ENCODE measurements at places on chromosomes 12 and 14.

DNA sequence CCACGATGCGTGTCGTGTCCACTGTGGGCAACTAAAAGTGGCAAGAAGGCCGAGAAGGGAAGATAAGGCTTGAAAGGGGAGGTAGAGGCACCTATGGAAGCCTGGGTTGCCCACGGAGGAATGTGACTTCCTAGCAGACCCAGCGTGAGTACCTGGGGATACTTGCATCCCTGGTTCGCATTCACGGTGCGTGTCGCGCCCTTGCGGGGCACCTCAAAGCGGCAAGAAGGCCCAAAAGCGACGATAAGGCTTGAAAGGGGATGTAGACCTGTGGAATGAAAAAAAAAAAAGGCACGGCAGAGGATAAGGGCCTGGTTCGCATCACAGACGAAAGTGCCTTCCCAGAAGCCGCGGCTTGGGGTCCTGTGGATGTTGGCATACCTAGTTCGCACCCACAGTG is 282.9 kb downstream of the ALG10 start:
- DNase-seq, result no peak

- DNase-seq, result no peak
Measured at GRCh38 chr12:99974146-99974545, 10.6 kb downstream of the ANKS1B start.

- no peak for DNase-seq
Measured at GRCh38 chr12:105980085-105980484, 158.7 kb downstream of the NUAK1 start.

DNA sequence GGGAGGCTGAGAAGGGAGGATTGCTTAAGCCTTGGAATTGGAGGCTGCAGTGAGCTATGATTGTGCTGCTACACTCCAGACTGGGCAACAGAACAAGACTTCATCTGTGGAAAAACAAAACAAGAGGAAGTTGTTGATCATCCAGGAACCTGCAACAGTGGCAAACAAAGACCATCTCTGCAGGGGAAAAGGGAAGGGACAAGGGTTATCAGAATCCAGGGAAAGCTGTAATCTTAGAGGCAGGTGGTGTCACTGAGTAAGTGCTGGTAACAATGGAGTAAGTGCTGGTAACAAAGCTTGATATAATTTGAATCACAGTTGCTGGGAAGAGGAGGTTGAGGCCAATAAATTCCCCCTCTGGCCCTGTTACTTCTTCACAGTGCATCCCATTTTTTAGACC is 27.5 kb upstream of the DCN start:
- DNase-seq, result no peak

GRCh38 chr14:75361751-75362433 is 65.9 kb upstream of the JDP2 start:
- no peak for DNase-seq

- DNase-seq, result no peak
Measured at GRCh38 chr12:132462788-132463187, 27.2 kb upstream of the FBRSL1 start.

- DNase-seq, result no peak
Measured at GRCh38 chr12:123057513-123058265, 77.2 kb downstream of the ARL6IP4 start.

DNA sequence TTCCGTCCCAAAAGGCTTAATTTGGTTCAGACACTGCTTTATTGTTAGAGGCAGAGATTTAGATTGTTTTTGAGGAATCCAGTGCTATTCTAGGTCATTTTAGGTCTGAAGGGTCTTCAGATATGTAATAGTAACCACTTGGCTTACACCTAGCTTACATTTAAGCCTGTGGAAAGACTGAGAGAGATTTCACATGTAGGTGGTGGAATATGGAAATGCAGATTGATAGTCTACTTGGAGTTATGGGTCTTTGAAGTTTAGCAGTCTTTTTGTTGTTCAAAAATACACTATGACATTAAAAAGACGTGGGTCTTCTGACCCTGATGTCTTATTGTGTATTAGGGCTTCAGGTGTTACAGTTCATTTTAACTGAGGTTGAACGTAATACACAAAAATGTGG is 51.4 kb upstream of the CCT2 start:
- no peak for DNase-seq

DNA sequence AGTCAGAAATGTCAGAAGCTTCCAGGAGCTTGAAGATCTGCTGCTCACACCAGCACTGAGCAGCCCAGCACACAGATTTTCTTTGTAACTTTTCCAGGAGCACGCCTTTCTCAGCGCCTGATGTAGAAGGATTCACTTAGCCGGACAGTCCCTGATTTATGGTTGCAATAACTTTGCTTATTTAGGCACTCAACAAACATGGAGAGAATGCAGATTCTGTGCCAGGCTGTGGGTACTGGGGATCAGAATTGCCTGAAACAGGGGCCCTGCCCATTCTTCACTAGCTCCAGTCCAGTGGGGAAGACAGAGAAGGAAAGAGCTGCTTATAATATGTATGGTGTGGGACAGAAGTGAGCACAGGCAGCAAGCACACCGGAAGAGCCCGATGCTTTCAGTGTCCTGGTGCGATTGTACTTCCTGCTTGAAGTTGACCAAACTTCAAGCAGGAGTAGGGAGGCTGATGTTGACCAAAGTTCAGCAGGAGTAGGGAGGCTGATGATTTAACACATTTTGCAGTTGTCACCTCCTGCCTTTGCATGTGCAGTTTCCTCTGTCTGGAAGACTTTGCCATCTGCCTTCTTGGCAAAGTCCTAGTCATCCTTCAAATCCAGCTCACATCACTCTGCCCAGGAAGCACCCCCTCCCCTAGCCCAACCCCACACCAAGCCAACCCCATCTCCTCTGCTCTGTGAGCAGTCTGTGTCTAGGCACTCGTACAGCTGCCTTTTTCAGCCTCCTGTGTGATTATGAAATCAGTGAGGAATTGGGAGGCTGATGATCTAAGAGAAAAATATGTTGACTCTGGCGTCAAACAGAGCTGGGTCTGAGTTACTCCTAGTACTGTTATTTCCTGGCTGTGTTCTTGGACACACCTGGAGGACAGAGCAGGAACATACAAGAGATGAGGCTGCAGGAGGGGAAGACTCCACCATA is 12.0 kb upstream of the PRIMA1 start:
- DNase-seq, result no peak

GRCh38 chr12:65822732-65823512 is 1.4 kb upstream of the HMGA2 start:
- no peak for DNase-seq

GRCh38 chr14:28875934-28876571 is 109.5 kb downstream of the FOXG1 start:
- DNase-seq, result no peak

All from activated CD4-positive, alpha-beta T cell treated with anti-CD3 and anti-CD28 coated beads, Interleukin-2, amount 50 U/mL, for 16 hours (primary cell).